Naive thymus-derived CD4-positive, alpha-beta T cell (primary cell): ENCODE measurements at places on chromosomes 4 and X.
A peak's percentile ranks its signal among the peaks of the same experiment; 100 is the strongest.

DNA sequence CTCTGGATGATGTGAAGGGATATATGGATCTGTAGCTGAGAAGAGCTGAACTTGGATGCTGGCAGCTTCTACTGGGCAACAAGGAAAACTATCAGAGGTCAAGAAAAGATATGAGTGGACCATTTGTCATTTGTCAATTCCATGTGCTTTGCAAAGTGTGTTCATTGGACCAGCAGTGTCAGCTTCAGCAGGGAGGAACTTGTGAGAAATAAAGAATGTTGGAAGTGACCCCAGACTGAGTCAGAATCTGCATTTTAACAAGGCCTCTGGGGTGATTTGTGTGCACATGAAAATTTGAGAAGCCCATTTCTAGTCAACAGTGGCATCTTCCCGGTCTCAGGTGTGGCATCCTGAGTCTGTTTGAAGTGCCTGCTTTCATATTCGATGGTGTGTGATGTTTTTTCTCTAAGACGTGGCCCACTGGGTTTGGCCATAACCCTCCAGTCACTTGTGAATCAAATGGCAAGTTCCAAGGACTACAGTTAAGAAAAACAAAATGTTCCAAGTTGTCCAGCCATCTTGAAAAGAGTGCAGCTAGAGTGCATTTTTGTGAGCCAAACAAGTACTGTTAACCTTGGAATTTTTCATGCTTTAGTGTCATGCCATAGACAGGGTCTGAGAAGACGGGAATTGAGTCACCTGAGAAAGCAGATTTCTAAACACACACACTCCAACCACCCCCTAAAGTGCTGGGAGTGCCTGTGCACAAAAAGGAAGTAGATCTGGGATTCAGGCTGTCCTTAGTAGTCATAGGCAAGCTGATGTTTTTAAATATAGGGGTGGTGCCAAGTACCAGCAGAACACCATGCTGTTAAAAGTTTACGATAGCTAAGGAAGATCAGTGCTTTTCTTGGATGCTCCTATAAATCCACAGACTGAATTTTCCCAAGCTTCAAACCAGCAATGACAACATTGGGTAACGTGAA lies 26.4 kb downstream of the GPM6B start:
- no peak for DNase-seq

GRCh38 chr4:113026556-113026955 lies 22.9 kb upstream of the ANK2 start:
- DNase-seq, result no peak

DNA sequence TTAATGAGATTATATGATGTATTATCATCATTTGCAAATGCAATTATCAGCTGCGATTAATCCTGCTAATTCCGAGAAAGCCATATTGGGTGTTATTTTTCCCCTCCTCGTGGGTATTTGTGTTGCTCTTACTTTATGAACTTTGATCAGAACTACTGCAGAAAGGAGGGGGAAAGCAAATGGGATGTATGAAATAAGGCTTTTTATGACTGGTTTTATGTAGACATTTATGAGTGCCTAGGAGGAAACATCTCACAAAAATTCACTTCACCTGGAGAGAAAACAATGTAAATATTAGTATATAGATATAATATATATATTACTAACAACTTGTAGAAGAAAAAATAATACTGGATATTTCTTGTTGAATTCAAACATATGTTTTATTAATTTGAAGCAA lies 214.4 kb downstream of the TEX13A start:
- DNase-seq, result no peak

DNA sequence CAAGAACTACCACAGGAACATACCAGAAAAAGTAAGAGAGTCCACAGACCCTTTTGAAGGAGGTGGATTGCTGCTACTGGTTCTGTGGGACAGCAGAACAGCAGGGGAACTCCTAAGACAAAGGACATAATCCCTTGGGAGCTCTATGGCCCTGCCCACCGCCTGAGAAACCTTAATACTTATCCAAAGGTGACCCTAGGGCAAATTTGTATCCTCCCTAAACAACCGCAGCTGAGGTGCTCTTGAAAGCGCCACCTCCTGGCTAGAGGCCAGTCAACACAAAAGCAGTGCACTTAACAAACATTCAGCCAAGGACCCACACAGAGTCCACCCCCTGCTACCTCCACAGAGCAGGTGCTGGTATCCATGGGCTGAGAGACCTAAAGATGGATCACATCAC lies 136.8 kb downstream of the ADAM29 start:
- DNase-seq, result no peak

DNA sequence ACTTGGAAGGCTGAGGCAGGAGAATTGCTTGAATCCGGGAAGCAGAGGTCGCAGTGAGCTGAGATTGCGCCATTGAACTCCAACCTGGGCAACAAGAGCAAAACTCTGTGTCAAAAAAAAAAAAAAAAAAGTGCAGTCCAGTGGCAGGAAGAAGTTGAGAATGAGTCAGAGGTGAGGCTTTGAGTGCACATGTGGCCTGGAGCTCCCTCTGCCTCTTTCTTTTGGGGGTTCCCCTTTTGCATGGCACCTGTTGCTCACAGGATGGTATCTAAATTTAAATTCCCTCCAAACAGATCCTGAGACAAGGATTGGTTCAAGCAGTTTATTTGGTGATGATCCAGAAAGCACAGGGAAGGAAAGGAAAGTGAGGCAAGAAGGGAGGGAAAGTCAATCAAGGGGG lies 151.4 kb upstream of the STX18 start:
- DNase-seq, result no peak

GRCh38 chr4:133623847-133624246 lies 474.8 kb downstream of the PCDH10 start:
- DNase-seq, result no peak

- DNase-seq, result no peak
These were observed 22.2 kb upstream of the TBC1D8B start for GRCh38 chrX:106780264-106780663.

DNA sequence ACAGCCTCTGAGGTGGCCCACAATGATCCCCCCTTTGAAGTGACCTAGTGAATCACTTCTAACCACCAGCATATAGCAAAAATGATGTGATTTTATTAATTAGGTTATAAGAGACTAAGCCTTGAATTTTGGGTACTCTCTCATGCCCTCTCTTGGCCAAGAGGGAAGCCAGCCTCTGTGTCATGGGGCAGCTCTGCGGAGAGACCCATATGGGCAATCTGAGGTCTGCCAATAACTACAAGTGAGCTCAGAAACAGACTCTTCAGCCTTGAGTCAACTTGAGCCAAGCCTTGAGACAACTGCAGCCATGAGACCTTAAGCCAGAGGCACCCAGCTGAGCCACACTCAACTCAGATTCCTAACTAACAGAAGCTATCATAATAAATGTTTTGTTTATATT lies 45.7 kb downstream of the MANBA start:
- no peak for DNase-seq

DNA sequence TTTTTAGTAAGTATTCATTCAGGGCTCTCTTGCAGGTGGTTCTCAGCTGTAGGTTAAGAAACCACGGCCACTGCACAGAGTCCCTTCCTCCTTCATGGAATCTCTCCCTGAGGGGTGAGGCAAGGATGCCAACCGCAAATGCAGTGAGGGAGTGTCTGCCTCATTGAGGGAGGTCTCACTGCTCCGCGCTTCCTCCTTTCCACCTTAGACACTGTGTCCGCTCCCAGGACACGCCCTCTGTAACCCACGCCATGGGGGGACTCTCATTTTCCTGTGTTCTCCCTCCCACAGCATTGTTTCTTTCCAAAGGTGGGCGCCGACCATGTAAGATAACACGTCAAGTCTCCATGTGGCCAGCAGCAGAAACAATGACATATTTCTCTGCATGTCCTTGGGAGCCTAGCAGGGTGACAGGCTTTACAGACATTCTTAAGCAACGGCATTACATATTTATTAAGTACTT lies 63.2 kb downstream of the SEPSECS start:
- no peak for DNase-seq

- no peak for DNase-seq
These were observed 6.3 kb downstream of the PLP2 start for GRCh38 chrX:49177873-49178480.

GRCh38 chr4:18734405-18734804 lies 712.9 kb upstream of the LCORL start:
- no peak for DNase-seq

- no peak for DNase-seq
These were observed 27.6 kb downstream of the ARSD start for GRCh38 chrX:2901367-2902036.

DNA sequence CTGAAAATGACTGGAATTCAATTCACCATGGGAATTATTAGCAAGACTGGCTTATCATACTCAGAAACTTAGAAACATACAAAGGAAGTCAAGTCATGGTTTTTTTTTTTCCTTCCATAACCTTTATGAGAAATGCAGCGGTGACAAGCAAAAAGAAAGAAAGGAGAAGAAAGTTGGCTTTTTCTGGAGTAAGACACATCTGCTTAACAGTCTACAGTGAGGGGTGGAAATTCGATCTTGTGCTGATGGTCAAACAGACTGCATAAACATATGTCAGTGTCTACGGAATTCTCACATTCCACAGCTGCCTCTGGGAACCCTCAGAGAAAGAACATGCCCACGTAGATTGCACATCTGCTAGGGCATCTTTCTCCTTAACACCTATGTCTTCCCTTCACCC lies 54.6 kb downstream of the PROM1 start:
- DNase-seq, result no peak

- no peak for DNase-seq
These were observed 34.2 kb downstream of the ARAP2 start for GRCh38 chr4:36209941-36210649.

DNA sequence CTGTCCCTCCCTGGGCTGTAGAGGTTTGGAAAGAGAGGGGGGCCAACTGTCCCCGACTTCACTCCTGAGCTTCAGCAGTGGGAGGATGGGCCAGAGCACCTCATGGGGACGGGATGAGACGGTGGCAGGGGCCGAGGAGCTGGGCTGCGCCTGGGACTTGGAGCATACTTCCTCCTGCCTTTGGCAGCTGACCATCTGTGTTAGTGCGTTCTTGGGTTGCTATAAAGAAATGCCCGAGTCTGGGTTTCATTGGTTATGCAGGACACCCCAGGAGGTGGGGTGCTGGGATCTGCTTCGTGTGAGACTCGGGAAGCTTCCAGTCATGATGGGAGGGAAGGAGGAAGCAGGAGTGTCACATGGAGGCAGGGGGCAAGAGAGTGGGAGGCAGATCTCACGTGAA lies 7.4 kb downstream of the PSAPL1 start:
- no peak for DNase-seq

- DNase-seq, result no peak
These were observed 25.1 kb upstream of the PLS3 start for GRCh38 chrX:115535844-115536243.

DNA sequence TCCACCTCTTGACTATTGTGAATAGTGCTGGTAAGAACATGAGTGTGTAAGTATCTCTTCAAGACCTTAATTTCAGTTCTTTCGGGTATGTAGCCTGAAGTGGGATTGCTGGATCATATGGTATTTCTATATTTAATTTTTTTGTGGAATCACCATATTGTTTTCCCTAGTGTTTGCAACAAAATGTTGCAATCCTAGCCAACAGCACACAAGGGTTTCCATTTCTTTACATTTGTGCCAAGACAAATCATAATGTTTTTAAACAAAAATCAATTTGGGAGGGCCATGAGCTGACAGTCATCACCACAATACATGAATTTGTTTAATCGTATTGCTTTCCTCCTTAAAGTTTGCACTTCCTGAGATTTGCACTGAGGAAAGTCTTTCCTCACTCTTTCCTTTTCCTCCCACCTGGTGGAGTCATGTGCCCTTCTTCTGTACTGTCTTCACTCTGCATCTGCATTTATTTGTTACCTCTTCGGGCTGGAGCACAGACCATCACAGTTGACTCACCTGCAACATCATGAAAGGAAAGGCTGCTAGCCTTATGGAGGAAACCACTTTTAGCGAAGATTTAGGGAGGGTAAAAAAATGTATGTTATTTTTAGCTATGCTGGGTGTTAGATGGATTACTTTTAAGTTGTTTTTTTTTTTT lies 269.4 kb downstream of the DCTD start:
- no peak for DNase-seq

- DNase-seq, result peak; percentile 5
These were observed at the start of gene MAGEE2 for GRCh38 chrX:75784680-75785491. MAGEE2 (minus strand) TSS chrX:75785254; CDS start chrX:75785051, 203 bp downstream.

GRCh38 chrX:154733066-154733425 lies 17.8 kb downstream of the GAB3 start:
- DNase-seq, result no peak

GRCh38 chr4:113328514-113328913 lies 279.1 kb downstream of the ANK2 start:
- DNase-seq, result no peak

DNA sequence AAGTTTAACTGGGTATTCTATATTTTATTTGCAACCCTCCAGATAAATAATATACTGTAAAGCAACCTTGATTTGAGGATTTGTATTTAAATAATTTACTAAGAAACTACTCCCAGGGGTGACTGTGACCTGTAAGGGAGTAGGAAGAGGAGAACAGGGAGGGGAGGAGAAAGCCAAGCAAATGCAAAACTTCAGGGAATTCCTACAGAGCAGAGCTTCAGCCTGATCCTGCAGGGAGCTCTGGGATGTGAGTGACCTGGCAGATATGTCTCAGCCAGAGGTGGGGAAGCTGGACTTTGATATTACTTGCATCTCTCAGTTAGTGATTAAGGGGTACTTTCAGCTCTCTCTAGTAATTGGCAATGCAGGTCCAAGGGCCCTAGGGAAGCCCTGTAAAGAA lies 302.0 kb downstream of the FRMPD4 start:
- DNase-seq, result no peak
